Putamen (tissue), 1 donor: ENCODE measurements at places on chromosomes 1 and 21.

DNA sequence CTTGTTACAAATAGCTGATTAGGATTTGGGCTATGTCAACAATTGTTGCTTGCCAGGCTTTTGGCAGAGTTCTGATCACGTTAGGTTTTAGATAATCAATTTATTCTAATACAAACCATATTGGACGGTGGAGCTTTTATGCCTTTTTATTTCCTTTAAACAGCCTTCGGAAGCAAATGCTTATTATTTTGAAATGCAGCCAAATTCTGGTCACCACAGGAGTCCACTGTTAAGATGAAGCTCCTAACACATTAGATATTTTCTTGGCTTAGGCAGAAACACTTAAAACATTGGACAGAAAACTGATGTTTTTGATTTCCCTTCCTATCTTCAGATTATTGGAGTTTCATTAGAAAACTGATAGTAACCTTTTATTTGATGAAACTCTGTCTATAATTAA, 82.9 kb downstream of the CENPF start:
- no peak for DNase-seq

- no peak for DNase-seq
Observed at GRCh38 chr1:187046293-187046692, 217.5 kb downstream of the PLA2G4A start.

DNA sequence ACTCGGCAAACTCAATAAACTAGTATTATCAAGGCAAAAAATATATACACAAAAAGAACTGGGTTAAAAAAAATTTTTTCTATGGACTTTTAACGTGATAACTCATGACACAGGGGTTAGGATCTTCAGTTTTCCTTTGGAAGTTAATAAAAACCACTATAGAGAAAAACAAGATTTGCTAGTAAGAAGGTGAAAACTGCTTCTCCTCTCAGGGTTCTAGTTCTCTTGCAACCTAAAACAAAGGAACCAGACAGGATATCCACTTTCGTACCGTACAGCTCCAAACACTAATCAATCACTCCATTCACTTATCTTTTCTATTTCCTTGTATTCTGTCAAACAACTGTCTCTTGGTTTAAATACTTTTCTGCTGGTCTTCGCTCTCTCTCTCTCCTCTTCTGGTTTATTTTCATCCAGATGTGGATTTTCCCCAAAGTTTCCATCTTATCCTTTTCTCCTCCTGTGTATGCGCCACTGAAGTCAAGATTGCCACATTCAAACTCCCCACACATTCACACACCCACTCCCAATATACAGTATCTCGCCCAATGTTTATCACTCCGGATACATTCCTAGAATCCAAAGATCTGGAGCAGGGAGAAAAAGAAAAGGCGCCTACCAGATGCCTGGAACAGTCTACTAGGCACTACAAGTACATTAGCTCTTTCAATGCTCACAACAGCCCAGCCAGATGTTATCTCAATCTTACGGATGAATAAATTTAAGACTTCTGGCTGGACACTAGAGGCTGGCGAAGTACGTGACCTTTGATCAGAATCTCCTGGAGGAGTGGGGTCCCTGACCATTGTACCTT, 775 bp upstream of the PRPF38B start:
- no peak for DNase-seq

DNA sequence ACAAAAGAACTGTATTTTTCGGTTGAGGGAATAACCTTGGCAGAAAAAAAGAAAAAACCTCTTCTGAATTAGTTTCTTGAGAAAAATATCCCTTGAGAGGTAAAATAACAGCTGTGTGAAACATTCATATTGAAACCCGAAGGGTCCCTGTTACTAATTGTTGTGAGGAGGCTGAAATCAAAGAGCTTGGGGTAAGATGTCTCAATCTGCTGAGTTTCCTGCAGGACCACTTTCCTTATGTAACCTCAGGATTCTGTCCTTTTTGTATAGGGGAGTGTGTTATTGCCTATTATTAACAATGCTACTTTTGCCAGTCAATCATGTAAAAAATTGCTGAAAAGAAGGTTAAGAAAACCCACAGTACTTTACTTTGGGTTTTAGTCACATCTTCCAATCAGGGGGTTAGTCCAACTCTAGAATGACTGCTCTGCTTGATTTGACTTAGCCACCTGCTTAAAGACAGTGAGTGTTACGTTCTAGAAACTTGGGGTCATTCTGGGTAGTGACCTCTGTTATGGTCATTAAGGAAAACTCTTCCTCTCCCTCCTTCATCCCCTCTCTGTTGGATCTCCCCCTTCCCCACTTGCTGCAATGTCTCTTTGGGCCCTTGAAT, 138.8 kb downstream of the GIPC2 start:
- DNase-seq: no peak

- no peak for DNase-seq
Observed at GRCh38 chr1:116733476-116734365, 20.5 kb upstream of the CD2 start.

GRCh38 chr1:101043776-101044175, 18.2 kb upstream of the DPH5 start:
- DNase-seq: no peak

GRCh38 chr1:92326681-92327080, 27.8 kb downstream of the RPAP2 start:
- DNase-seq: no peak

GRCh38 chr1:243213045-243213787, 41.9 kb downstream of the CEP170 start:
- DNase-seq: no peak

DNA sequence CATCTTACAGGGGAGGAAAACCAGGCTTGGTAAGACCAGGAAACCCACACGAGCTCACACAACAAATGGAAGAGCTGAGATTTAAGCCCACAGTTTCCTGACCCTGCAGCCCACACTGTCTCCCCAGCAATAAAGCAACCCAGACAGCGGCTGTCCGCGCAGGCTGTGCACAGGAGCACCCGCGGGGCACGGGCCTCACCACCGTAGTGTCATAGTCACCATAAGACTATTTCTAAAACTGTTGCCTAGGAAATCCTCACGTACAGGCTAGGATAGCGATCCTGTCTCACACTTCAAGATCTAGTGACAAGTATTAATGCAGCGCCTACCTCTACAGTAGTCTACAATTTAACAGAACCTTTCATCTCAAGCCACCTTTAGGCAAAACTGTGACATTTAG, 54.0 kb upstream of the SYT6 start:
- no peak for DNase-seq

DNA sequence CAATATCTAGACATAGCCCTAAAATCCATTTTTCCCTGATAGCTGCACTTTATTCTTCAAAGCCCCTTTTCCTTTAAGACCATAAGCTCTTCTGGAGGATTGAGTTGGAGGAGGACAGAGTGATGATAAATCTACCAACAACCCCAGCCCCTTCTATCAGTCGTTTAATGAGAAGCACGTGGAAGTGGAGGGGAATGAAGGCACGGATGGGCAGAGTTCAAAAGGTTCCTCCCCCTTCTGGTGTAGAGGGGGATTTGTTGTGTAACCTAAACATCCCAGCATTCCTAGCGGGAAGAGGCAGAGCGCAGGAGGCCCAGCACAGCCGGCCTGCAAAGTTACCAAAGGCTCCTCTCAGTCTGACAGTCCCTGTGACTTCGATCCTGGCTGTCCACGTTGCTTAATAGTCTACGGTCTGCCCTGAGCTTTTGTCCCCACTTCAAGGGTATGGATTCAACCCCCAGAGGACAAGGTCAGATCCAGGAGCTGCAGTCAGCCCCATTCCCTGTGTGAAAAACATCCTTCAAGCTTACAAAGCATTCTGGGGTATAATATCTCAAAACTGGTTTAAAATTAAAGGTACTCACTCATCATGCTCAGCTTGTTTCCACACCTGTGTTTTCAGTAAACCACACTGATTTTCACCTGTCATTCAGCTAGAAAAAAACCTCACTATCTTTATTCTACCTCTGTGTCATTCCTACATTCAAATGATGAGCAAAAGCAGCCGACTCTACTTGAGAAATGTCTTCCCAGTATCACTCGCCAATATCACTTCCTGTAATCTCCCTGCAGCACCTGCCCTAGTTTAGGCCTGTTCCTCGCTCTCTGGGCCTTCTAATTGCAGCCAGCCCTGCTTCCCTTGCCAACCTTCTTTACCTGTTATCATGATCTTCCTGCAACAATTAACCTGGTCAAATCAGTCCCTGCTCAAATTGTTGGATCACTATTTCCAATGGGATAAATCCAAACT, 117.9 kb downstream of the PLPP3 start:
- DNase-seq: no peak

DNA sequence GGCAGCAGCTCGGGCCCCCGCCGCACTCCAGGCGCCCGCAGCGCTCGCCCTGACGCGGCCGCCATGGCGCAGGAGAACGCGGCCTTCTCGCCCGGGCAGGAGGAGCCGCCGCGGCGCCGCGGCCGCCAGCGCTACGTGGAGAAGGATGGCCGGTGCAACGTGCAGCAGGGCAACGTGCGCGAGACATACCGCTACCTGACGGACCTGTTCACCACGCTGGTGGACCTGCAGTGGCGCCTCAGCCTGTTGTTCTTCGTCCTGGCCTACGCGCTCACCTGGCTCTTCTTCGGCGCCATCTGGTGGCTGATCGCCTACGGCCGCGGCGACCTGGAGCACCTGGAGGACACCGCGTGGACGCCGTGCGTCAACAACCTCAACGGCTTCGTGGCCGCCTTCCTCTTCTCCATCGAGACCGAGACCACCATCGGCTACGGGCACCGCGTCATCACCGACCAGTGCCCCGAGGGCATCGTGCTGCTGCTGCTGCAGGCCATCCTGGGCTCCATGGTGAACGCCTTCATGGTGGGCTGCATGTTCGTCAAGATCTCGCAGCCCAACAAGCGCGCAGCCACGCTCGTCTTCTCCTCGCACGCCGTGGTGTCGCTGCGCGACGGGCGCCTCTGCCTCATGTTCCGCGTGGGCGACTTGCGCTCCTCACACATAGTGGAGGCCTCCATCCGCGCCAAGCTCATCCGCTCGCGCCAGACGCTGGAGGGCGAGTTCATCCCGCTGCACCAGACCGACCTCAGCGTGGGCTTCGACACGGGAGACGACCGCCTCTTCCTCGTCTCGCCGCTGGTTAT, 2.8 kb downstream of the KCNJ9 start:
- DNase-seq: no peak

GRCh38 chr1:112723511-112723839, 8.3 kb upstream of the PPM1J start:
- DNase-seq: no peak
